ENCODE measurements at places on chromosomes 4 and X.
A peak's percentile ranks its signal among the peaks of the same experiment; 100 is the strongest.

- DNase-seq = no peak
Measured at GRCh38 chr4:4856071-4857000, 3.1 kb upstream of the MSX1 start.

GRCh38 chr4:168710353-168710946 is 213.6 kb downstream of the PALLD start:
- DNase-seq = no peak

- DNase-seq = no peak
Measured at GRCh38 chr4:147616849-147617172, 386 bp upstream of the TMEM184C start.

- DNase-seq = no peak
Measured at GRCh38 chrX:93791304-93791703, 117.3 kb downstream of the FAM133A start.

GRCh38 chr4:10998846-10999245 is 314.3 kb upstream of the CLNK start:
- no peak for DNase-seq

- no peak for DNase-seq
Measured at GRCh38 chrX:47798861-47799260, 37.8 kb upstream of the ZNF81 start.

- DNase-seq = no peak
Measured at GRCh38 chr4:3707423-3708102, 58.6 kb upstream of the ADRA2C start.

GRCh38 chrX:14303891-14304290 is 225.4 kb upstream of the GLRA2 start:
- DNase-seq = no peak

- no peak for DNase-seq
Measured at GRCh38 chrX:131831185-131831520, 191.9 kb upstream of the STK26 start.

DNA sequence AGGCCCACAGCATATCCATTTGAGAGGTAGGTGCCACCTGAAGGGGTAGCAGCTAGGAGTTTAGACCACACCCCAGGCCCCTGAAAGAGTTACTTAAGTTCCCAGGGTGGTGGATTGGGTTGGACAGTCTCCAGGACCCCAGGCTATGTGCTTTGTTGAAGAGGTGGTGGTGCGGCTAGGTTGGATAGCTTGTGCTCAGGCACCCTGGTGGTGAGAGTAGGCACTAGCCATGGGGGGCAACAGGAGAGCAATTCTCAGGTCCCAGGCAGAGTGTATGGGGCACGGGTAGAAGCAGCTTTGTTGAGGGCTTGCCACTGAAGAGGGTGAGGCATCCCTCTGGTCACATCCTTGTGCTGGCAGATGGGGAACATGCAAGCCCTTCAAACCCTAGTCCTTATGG is 5.6 kb downstream of the PF4 start:
- no peak for DNase-seq

GRCh38 chr4:119750771-119751170 is 122.2 kb upstream of the PDE5A start:
- no peak for DNase-seq

GRCh38 chr4:22708961-22709360 is 16.2 kb downstream of the GBA3 start:
- DNase-seq = no peak

- no peak for DNase-seq
Measured at GRCh38 chrX:16671005-16671404, 21.0 kb downstream of the S100G start.

DNA sequence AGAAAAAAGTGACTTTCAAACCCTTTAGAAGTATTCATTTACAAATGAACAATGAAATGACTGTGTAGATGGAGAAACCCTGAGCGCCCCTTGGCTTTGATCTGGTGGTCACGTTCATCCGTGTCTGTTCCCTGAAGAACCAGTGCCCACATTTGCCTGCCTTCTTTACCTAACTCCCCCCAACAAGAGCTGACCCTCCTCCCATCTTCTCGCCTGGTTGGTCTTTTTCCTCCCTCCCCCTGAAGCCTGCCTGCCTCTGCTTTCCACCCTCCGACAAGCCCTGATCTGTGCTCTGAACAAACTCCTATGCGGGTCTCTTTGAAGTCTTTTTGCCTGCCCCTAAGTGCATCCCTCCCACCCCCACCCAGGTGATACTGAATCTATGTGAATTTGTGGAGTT is 18.5 kb downstream of the TBL1X start:
- no peak for DNase-seq

DNA sequence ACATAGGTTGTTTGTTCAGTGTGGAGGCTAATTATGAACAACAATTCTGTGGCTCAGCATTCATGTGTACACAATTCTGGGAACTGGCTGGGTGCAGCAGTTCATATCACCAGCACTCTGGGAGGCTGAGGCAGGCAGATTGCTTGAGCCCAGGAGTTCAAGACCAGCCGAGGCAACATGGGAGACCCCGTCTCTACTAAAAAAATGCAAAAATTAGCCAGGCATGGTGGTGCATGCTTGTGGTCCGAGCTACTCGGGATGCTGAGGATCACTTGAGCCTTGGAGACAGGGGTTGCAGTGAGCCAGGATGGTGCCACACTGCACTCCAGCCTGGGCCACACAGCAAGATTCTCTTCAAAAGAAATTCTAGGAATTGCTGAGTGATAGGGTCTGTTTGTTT is 4.5 kb upstream of the PPP2R2C start:
- peak; percentile 21 for DNase-seq

- DNase-seq = no peak
Measured at GRCh38 chr4:81360737-81361136, 111.0 kb downstream of the RASGEF1B start.

DNA sequence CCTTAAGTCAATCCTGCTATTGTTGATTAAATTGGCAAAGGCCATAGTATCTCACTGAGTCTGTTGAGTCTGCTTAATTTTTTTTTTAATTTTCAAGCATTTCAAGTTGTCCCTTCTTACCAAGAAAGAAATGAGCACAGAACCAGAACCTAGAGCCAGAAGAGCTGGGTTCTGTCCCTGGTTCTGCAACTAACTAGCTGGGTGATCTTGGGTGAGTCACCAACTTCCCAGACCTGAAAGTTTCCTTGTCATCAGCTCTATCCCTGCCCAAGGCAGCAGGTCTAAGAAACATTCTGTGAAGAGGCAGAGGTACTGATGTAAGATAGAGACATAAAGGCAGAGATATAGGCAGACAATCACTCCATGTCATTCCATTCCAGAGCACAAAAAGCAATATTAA is 17.3 kb downstream of the TEC start:
- no peak for DNase-seq

GRCh38 chrX:26522501-26522900 is 306.5 kb downstream of the MAGEB5 start:
- DNase-seq = no peak

- no peak for DNase-seq
Measured at GRCh38 chrX:120251471-120252011, 929 bp downstream of the ZBTB33 start.

DNA sequence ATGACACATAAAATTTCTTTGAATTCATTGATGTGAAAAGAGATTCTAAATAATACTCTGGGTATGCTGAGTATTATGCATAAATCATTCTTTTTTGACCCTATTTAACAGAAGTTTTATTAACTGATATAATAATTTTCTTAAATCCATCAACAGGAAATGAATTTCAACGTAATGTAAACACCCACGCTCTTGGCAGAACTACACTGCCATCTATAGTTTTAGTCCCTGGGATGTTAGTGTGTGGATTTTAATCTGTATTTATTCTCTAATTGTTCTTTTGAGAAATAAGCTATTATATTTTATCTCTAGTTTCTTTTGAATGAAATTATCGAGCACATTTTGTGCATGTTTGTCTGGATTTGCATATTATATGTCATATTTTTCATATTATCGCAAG is 666.8 kb upstream of the NDST4 start:
- no peak for DNase-seq

GRCh38 chrX:129581904-129582303 is 41.8 kb downstream of the OCRL start:
- no peak for DNase-seq

GRCh38 chrX:151680805-151681204 is 14.5 kb upstream of the PRRG3 start:
- DNase-seq = no peak

- DNase-seq = no peak
Measured at GRCh38 chrX:45683914-45684313, 483.2 kb upstream of the DIPK2B start.

- no peak for DNase-seq
Measured at GRCh38 chr4:2284161-2284933, 22.4 kb upstream of the MXD4 start.

- no peak for DNase-seq
Measured at GRCh38 chr4:22434895-22435294, 81.0 kb downstream of the ADGRA3 start.

DNA sequence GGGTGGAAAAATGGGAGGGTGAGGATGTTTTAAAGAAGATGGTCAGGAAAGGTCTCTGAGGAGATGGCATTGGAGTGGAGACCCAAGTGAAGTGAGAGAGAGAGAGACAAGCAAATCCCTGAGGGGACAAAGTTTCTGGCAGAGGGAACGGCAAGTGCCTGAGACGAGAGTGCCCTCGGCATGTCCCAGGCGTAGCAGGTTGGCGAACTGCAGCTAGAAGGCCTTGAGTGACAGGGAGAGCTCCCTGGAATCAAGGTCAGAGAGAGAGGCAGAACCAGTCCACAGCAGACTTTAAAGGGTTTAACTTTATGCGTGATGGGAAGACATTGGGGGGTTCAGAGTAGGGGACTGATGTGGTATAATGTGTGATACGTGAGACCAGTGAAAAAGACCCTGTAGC is 150.2 kb upstream of the HAND2 start:
- DNase-seq = no peak

- DNase-seq = no peak
Measured at GRCh38 chrX:133482056-133482952, 67.0 kb upstream of the GPC4 start.

DNA sequence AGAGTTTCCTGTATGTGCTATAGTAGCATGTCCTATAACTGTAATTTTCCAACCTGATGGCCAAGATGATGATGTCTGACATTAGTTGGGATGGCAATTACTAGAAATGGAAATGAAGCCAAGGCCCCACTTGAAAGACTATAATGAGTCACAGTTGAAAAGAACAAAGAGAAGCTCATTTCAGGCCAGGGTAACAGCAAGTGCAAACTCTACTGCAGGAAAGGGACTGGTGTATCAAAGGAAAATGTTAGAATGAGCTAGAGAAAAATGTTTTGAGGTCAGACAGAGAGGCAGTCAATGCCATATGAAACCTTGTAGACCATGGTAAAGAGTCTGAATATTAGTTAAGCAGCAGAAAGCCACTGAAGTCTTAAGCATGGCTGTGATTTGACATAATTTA is 146.2 kb upstream of the SH3RF1 start:
- no peak for DNase-seq

DNA sequence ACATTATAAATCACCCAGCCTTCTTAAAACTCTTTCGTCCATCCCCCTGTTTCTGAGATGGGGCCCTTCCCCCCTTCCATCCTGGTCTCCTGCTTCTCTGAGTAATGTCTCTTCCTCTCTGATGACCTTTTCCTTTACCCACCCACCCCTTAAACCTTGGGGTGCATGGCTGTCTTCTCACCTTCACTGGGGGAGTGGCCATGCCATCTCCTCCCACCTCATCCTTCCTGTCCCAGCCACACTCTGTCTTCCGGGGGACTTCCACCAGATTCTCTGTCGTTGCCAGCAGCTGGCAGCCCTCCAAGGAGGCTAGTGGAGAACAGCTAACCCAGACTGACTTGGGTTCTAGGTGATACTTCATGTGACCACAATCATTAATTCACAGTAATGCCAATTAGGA is 83.2 kb upstream of the SCML1 start:
- DNase-seq = no peak

DNA sequence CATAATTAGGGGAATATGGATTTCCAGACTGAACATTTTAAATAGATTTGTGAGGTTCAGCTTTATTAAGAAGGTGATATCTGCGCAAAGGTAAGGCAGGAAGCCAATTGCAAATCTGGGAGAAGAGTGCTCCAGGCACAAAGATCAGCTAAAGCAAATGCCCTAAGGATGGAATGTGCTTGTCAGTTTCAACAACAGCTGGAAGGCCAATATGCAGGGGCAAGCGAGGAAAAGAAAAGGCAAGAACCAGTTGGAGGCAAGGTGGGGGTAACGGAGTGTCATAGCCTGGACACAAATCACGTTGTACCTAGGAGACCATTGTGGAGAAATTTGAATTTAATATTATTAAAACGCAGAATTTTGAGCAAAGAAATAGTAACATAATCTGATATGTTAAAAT is 1710.3 kb upstream of the PCDH7 start:
- DNase-seq = no peak

- no peak for DNase-seq
Measured at GRCh38 chr4:37891260-37892159, 626 bp downstream of the TBC1D1 start.

DNA sequence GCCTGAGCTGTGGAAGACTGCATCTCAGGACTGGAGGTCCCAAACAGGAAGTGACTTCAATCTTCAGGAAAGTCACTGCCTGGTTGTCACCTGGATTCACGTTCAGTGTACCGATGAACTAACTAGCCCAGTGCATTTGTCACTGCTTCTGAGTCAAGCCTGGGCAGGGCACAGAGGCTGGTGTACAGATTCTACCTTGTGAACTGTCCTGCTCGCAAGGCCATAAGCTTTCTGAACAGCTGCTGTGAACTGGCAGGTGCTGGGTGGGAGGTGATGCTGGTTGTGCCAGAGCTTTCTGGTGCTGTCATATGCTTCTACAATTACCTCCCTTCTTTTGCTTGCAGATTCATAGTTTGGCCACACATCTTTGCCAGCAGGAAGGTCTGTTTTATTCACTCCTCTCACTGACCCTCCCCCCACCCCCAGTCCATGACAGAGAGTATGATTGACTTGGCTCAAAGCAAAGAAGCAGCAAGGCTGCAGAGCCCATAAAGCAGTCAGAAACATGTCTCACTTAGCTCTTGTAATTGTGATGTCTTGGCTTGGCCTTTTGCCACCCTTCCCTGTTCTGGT is 40.5 kb downstream of the ZCCHC12 start:
- no peak for DNase-seq

- no peak for DNase-seq
Measured at GRCh38 chr4:82640540-82640939, 78.8 kb upstream of the TMEM150C start.

DNA sequence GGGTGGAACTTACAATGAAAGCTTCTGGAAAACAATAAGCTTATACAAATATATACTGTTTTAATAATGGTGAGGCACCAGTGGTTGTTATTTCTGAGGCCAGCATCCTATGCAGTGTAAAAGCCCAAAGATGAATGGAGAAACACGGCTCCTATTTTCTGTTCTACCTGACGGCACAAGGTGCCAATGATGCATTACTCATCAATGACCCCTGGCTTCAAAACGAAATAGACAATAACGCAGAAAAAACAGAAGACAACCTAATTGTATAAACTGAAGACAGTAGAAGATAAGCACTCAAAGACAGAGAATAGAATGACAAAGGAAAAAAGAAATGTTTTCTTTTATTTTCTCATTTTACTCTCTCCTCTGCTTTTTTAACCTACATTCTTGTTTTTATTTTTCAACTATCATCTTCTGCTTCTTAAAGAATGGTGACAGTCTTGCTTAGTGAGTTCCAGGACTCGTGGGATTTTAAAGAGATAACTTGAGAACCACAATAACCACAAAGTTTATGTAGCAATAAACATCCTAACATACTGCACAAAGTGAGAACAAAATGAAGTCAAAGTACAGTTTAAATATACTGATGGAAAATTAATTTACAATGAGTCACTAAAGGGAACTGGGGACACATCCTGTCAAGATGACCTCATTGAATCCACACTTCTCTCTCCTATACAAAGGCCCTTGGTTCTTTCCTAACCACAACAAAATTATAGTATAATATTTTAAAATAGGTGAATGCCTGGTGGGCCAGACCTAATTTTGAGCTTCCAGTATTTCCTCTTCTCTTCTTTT is 169.8 kb downstream of the BTC start:
- DNase-seq = no peak

Data from right atrium auricular region (tissue), 2 donors.